ENCODE measurements at places on chromosomes 6 and 20.
A peak's percentile ranks its signal among the peaks of the same experiment; 100 is the strongest.

DNA sequence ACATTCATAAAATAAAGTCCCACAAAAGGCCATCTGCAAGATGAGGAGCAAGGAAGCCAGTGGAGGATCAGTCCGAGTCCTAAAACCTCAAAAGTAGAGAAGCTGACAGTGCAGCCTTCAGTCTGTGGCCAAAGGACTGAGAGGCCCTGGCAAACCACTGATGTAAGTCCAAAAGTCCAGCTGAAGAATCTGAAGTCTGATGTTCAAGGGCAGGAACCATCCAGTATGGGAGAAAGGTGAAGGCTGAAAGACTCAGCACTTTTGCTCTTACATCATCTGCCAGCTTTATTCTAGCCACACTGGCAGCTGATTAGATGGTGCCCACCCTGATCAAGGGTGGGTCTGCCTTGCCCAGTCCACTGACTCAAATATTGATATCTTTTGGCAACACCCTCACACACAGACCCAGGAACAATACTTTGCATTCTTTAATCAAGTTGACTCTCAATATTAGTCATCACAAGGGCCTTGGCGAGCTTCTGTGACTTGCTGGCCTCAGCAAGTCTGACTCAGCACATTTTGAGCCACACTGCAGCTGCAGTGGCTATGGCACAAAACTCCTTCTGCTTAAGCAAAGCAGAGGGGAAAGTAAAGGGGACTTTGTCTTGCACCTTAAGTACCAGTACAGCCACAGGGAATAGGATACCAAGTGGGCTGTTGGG is 1370.3 kb upstream of the CITED2 start:
- no peak for DNase-seq
- H3K27ac ChIP-seq, result no peak overlapping the region
- no peaks in the 10 kb centered on the region for H3K4me1 ChIP-seq
- H3K27me3 ChIP-seq, result no peaks in the 10 kb centered on the region
- H3K36me3 ChIP-seq, result no peaks in the 10 kb centered on the region
- no peak overlapping the region for H3K4me3 ChIP-seq

- no peak for DNase-seq
- no peaks in the 10 kb centered on the region for H3K36me3 ChIP-seq
- no peak overlapping the region for H3K4me3 ChIP-seq
- H3K27me3 ChIP-seq, result no peaks in the 10 kb centered on the region
- no peaks in the 10 kb centered on the region for H3K4me1 ChIP-seq
- H3K27ac ChIP-seq, result no peak overlapping the region
These were observed 214.2 kb downstream of the TBC1D7 start for GRCh38 chr6:13113981-13114593.

GRCh38 chr20:44075950-44076232 is 111.1 kb downstream of the JPH2 start:
- no peaks in the 10 kb centered on the region for H3K27me3 ChIP-seq
- H3K4me1 ChIP-seq, result no peaks in the 10 kb centered on the region
- no peaks in the 10 kb centered on the region for H3K36me3 ChIP-seq
- no peak overlapping the region for H3K27ac ChIP-seq

DNA sequence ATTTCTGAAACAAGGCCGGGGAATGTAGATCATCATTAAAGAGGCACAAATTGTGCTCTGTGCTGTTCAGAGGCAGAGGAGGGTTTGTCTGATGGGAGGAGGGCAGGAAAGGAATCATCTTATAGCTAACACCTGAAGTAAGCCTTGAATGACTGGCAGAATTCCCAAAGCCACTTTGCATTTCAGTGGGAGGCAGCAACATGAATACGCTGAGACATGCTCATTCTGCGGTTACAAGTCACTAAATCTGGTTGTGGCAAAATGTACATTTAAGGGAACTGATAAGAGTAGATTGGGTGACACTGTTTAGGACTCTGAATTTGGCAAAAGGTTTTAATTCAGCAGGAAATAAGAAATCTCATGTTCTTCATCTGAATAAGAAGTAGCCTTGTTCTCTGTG is 4.4 kb upstream of the COL19A1 start:
- H3K4me3 ChIP-seq, result no peak overlapping the region
- DNase-seq, result peak; percentile 39
- H3K36me3 ChIP-seq, result no peaks in the 10 kb centered on the region

DNA sequence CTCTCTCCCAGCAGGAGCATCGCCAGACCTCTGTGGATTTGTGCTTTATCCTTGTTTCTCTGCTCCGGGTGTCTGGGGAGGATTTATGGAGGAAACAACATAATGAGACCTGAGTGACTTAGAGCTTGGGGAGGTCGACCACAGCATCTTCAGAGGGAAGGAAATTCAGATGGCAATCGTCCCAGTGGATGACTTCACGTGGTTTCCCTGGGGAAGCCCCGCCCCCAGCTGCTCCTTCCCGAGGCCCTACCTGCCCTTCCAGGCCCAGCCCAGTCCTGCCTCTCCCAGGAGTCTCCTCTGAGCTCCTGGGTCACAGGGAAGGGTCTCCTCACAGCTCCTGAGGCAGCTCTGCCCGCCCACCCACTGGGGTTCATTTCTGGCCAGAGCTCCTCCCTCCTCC is 430.3 kb upstream of the SULF2 start:
- H3K4me3 ChIP-seq, result no peak overlapping the region
- H3K36me3 ChIP-seq, result no peaks in the 10 kb centered on the region
- no peaks in the 10 kb centered on the region for H3K27me3 ChIP-seq
- no peak overlapping the region for H3K27ac ChIP-seq

GRCh38 chr20:5170341-5170740 is 43.5 kb downstream of the CDS2 start:
- no peaks in the 10 kb centered on the region for H3K36me3 ChIP-seq
- peaks cover 5% of the 10 kb centered on the region for H3K4me1 ChIP-seq
- H3K4me3 ChIP-seq, result no peak overlapping the region
- H3K27me3 ChIP-seq, result no peaks in the 10 kb centered on the region
- H3K27ac ChIP-seq, result no peak overlapping the region

GRCh38 chr6:167120583-167120903 is 2.4 kb upstream of the CCR6 start:
- H3K36me3 ChIP-seq, result no peaks in the 10 kb centered on the region
- no peak overlapping the region for H3K27ac ChIP-seq
- no peak for DNase-seq
- H3K4me1 ChIP-seq, result no peaks in the 10 kb centered on the region

- DNase-seq, result no peak
- no peaks in the 10 kb centered on the region for H3K27me3 ChIP-seq
These were observed 10.1 kb downstream of the DPM1 start for GRCh38 chr20:50948132-50948785.
